ENCODE measurements at places on chromosomes 2 and 18. TPM values are rescaled to one million over a fixed set of nuclear protein-coding genes. Genes with fewer than 3 reads are reported as not detected.

Gene METAP1D
- total RNA-seq: 6.7 TPM

Gene ANKRD30BL
- total RNA-seq: not detected

Gene KYNU
- total RNA-seq: 1.7 TPM

Gene ASPRV1
- 0.55 TPM for total RNA-seq

Gene IL36B
- total RNA-seq: not detected

Gene FAHD2A
- total RNA-seq: 37.6 TPM

Gene FAM161A
- 1.2 TPM for total RNA-seq

Gene KIF5C
- 1.5 TPM for total RNA-seq

Gene SKOR2
- not detected for total RNA-seq

Gene SP140
- total RNA-seq: 3.7 TPM

Gene MGAT4A
- 73.8 TPM for total RNA-seq

DNA sequence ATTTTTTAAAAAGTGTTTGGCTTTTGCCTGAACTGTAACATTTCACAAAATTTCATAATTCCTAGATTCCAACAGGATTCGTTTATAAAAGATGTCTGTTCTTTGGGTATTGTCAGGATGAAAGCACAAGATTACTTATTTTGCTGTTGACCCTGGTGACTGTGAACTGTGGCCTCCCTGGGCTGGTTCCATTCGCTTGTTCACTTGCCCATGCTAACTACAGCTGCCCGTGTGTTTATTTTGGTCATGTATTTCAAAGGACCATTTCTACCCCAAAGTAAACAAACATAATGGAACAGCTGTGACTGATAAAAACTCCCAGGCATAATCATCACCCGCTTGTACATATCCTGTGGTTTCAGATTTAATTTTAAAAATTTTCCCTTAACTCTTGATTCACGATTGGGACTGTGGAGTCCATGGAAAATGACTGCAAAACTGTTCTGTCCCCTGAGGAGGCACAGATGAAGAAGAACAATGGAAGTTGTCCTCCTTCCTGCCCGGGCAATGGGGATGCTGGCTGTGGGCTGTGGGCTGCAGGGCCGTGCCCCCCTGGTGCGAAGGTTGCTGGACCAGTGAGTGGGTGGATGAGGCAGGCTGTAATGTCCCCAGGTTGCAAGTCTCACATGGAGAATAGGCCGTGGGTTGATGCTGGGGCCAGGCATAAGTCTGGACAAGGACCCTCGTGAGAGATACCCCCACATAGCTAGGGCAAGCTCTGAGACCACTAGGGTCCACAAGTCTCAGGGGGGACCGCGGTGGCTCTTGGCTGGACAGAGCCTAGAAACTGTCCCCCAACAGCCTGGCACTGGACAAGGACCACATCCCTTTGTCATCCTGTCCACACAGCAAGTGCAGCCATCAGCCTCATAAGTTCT is 28.9 kb upstream of the HDAC4 start:
- DNase-seq: no peak

- no peak for DNase-seq
Measured at GRCh38 chr2:173205375-173205774, 129.7 kb downstream of the MAP3K20 start.

DNA sequence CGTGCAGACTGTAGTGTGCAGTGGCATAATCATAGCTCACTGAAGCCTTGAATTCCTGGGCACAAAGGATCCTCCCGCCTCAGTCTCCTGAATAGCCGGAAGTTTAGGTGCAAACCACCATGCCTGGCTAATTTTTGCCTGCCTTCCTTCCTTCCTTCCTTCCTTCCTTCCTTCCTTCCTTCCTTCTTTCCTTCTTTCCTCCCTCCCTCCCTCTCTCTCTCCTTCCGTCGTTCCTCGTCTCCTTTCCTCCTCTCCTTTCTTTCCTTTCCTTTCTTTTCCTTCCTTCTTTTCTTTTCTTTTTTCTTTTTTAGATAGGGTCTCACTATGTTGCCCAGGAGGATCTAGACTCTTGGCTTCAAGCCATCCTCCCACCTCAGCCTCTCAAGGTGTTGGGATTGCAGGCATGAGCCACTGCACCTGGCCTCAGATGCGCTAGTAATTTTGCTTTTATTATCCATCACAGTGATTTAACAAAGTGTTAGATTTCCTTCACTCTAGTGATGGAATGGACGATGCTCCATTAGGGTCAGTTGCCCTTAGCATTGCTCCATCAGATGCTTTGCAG is 6.6 kb upstream of the ANKRD29 start:
- DNase-seq: no peak

DNA sequence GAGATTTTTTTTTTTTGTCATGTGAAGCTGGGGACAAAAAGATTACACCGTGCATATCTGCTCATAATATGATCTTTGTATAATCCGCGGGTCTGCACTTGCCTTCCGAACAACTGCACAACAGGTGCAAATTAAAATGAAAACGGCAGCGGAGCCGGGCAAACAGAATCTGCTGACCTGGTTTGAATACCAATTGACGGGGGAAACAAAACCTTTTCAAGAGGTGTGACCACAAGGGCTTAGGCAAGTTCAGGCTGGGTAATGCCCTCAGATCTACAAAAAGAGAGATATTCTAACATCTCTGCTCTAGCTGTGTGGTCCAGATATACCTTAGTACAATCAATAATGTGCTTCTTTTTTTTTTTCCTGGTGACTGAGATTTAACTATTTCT is 88.5 kb downstream of the ZEB2 start:
- no peak for DNase-seq

DNA sequence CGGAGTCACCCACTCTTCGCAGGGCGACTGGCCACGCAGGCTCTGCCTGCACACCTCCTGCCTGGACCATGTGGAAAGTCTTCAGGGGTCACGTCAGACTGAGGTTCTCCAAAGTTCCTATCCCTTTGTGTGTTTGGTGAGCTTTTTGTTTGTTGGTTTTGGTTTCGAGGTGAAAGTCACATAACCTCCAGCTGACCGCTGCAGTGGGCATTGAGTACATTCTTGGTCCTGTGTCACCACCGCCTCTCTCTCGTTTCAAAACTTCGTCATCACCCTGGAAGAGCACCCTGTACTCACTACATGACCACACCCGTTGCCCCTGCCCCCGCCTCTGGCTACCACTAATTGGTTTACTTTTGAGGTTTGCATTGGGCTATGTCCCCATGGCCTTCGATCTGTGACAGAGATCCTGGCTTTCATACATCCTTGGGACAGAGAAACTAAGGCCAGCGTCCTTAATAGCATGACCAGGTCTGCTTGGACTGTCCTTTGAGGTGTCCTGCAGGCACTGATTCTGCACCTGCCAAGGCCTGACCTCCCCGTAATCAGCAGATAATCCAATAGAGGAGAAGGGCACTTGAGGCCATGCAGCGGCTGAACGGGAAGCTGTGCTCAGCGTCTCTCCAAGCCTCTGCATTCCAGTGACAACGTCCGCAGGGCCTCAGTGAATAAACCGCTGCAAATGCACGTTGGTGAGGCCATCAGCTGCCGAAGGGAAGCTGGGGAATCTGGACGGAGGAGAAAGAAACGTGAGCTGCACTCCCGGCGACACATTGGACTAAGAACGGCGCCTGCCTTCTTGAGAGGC is 46.8 kb downstream of the SH3BP4 start:
- DNase-seq: peak; percentile 35

GRCh38 chr2:17483496-17483895 is 34.7 kb downstream of the RAD51AP2 start:
- DNase-seq: no peak

- DNase-seq: no peak
Measured at GRCh38 chr18:3046216-3046808, 33.4 kb upstream of the LPIN2 start.

DNA sequence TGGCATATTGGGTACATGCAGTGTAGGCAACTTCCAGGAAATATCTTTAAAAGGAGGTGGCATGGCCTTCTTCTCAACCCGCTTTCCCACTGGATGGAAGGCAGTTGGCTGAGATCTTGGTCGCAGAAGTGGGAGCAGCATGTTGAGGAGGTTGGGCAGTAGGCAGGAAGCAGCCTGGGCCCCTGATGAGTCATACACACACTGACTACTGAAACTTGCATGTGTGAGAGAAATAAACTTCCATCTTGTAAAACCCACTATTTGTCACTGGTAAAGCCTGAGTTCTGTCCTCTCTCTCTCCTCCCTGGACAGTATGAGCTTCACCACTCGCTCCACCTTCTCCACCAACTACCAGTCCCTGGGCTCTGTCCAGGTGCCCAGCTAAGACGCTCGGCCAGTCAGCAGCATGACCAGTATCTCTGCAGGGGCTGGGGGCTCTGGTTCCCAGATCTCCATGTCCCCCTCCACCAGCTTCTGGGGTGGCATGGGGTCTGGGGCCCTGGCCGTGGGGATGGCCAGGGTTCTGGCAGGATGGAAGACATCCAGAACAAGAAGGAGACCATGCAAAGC is 233.8 kb upstream of the SPRED2 start:
- no peak for DNase-seq

- DNase-seq: peak; percentile 86
Measured at GRCh38 chr2:48715042-48715899, 40.3 kb downstream of the LHCGR start.

GRCh38 chr18:32083781-32084180 is 7.9 kb upstream of the RNF138 start:
- no peak for DNase-seq

DNA sequence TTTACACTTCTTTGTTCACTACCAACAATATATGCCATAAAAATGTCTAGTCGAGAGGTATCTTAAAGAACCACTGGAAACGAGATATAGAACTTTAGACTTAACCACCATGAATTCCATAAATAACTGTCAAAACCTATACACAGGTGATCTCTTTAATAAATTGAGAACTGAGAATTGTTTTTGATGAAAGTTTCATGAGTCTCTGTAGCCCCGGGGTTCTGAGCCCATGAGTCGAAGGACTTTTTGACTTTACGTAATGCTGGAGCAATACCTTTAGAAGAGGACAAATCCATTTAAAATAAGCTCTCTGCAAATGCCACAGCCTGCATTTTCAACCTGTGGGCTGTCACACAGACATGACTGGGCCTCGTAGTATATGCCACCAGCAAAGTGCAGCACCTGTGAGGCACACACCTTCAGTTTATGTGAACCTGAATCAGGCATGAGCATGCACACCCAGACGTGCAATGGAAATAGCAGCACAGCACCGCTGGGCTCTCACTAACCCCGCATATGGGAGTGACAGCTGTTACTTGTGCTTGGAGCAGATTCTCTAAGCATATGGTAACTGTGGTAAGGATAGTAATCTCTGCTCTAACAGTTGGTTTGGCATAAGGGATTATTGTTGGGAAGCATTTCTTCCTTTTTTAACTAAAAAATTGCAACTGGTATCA is 383.2 kb downstream of the SOCS6 start:
- DNase-seq: no peak

GRCh38 chr2:40434731-40435271 is 17.1 kb downstream of the SLC8A1 start:
- DNase-seq: no peak

DNA sequence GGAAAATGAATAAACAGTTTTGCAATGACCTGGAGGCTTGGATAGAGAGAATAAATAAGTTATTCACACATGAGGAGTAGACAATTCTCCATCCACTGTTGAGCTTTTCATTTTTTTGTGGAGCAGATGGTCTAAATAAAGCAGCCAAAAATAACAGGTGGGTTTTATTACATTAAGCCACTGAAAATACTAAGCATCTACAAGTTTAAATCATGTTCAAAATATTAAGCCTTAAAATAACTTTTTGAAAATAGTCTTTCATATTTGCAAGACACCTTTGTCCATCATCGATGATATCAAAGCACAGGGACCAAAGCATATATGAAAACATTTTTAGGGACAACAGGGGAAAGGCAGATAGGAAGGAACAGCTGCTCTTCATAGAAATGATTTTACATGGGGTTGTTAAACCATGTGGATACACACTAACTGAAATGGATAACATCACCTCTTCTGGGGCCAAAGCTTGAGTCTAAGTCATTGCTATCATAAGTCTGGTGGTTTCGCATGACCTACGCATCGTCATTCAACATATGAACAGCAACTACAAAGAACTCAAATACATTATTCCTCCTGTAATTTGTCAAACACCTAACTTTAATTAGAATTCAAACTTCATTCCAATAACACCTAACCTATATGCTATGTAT is 197.6 kb upstream of the CHST9 start:
- DNase-seq: no peak

DNA sequence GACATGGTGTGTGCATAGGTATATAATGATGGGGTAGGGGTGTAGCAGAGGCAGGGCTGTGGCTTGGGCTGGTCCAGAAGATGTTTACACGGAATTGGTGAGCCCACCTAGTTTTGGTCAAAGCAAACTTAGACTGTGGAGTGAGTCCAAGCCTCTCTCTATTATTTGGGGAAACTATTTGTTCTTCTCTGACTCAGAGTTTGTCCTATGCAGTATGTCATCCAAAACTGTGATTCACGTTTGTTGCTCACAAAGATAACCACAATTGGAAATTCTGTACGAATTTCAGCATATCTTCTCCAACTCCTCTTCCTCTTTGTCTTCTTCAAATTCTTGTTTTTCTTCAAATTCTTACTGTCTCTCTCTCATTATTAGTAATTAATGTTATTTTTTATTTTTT is 292.9 kb downstream of the XIRP2 start:
- no peak for DNase-seq

DNA sequence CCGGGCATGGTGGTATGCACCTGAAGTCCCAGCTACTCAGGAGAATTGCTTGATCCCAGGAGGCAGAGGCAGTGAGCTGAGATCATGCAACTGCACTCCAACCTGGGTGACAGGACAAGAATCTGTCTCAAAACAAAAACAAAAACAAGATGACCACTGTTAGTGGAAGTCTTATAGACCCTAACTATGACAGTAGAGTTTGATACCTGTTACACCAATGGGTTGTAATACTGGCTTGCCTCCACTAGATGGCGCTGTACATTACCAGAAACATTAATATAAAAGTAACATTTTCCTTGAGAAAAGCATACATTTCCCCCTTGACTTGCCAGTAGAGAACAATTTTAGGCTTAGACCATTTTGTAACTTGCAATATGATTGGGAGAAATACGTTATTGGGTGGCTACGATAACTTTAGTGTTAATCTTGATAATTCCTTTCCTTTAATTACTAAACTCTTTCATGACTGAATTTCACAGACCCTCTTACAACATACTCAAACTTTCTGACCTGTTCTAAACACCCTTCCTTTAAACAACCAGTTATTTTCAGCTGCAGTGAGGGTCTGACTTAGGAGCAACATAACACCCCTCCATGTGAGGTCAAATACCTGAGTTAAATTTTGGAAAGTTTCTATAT is 19.5 kb downstream of the SLC25A52 start:
- no peak for DNase-seq

- DNase-seq: no peak
Measured at GRCh38 chr2:26284132-26284531, 39.4 kb downstream of the HADHB start.
